T-helper 17 cell (primary cell): ENCODE measurements at places on chromosomes 2 and 18.

DNA sequence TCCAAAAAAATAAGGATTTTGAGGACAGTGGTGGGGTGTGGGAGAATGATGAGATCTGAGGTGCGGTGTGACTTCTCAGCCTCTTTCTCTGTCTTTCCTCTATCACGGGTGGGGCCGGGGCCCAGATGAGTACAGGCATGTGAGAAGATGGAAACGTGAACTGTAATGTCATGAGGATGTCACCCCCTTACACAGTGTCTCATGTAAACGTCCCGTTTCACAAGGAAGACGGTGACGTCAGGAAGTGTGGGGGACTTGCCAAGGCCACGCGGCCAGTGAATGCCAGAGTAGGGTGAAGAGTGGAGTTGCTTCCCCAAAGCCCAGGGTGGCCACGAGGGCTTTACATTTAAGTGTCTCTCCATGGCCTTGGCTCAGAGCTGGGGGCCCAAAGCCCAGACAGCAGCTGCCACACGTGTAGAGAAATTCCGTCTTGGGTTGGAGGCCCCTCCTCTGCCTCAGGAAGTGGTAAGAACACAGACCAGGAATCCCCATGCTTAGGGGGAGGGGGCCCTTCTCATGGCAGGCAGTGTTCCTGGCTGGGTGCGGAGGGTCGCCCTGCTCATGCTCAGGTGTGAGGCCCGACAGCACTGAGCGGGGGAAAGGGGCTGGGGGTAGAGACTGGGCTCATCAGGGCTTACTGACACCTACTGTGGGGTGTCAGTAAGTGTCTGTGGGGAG is 80.9 kb upstream of the SMAD7 start:
- no peak for DNase-seq

GRCh38 chr2:99473518-99474083 is 16.2 kb downstream of the REV1 start:
- DNase-seq: no peak

DNA sequence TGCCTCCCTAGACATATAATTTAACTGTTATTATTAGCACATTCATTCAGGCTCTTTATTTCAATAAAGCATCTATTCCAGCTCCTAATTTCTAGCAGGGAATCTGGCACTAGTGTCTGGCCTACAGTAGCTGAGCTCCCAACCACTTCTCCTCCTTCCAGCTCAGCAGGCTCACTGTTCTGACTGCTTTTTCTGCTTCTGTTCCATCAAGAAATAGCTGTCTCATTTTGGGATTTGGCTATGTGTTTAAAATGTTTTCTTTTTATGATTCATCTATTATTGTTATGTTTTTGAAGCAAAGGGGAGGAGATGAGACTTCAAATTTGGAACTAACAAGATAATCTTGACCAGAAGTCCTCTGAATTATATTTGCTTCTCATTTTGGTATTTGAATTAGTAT is 172.7 kb upstream of the SMAD7 start:
- DNase-seq: no peak

DNA sequence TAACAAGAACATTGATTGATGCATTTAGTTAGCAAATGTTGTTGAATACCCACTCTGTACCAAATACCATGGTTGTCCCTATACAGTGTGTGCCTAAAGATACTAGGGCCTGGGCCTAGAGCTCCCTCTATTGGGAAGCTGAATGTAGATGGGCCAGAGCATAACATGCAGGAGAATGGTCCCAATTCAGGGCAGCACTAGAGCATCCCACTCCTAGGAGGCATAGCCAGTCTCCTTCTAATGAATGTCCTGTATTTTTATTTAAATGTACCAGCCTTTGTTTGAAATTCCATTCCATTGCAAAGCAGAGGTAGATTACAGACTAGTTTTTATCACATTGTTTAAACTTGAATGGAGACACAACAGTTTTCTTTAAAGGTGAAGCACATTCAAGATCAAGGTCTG is 90.6 kb downstream of the FEZ2 start:
- no peak for DNase-seq

- DNase-seq: no peak
Observed at GRCh38 chr2:86400321-86400720, 40.9 kb upstream of the KDM3A start.

- DNase-seq: no peak
Observed at GRCh38 chr18:45793264-45793965, 32.1 kb upstream of the SIGLEC15 start.

DNA sequence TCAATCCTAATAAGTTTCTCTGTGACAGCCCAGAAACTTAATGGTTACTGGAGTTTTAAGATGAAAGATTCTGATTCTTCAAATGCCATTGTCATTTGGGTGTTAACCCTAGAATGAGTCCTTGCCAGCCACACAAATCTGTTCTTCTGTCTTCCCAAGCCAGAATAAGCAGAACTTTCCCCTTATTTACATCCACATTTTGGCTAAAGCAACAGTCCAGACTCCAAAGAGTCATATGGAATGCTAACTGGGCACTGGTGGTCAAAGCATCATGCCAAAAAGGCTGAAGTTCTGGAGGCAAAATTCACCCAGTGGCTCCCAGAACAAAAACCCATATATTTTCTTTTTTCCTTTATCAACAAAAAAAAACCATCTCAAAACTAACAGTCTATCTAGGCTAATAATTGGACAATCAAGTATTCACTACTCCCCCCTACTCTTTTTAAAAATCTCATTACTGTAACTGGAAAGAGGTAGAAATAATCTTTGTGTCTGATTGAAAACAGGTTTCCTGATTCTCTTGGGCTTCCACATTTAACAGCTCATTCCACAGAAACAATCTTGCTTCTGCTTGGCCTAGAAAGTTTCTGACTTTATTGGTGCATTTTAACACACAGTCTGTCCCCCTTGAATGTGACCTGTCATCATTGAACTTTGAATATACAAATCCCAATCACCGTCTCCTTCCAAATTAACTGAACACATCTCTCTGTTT is 89.6 kb upstream of the SETBP1 start:
- DNase-seq: no peak

GRCh38 chr18:11004951-11005350 is 144.4 kb downstream of the PIEZO2 start:
- no peak for DNase-seq

DNA sequence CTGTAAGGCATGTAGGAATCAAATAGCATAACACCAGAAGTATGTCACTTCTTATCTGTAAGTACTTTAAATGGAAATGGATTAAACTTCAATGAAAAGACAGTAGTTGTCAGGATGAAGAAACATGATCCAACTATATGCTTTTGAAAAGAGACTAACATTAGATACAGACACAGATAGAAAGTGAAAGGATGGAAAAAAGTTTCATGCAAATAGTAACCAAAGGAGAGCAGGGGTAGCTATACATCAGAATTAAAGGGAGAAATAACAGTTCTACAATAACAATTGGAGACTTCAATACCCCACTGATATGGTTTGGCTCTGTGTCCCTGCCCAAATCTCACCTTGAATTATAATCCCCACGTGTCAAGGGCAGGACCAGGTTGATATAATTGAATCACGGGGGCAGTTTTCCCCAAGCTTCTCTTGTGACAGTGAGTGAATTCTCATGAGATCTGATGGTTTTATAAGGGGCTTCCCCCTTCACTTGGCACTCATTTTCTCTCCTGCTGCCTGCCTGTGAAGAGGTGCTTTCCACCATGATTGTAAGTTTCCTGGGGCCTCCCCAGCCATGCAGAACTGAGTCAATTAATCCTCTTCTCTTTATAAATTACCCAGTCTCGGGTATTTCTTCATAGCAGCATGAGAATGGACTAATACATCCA is 205.4 kb upstream of the CDH2 start:
- no peak for DNase-seq

DNA sequence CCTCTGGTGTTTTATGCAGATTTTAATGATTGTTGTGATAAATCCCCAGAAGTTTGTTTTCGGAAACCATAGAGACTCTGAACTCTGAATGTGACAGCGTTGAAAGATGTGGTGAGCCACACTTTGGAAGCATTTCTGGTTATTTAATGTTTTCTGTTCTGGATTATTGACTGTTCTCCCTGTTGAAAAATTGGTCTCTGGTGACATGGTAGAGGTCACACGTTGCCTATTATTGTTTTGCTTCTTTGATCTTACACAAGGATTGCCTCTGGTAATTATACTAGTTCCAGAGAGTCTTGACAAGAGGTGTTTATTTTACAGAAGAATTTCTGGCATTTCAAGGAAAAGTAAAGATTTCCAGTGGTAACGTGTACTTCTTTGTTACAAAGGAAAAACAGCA is 127.1 kb downstream of the GREB1L start:
- no peak for DNase-seq

DNA sequence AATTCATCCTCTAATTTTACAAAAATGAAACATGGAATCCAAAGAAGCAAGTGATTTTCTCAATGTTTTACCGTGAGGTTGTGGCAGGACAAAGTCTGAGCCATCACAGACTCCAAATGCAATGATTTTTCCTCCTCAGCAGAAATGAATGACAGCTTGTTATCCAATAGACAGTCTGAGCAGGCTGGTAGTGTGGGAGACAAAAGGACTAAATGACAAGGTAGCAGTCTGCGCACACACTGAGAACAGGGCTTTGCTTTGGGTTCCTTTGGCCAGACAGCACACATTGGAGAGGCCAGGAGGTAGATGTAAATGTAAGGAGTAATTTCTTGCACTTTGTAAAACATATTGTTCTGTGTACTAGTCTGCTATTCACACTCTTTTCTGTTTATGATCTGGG is 50.3 kb upstream of the RGPD4 start:
- no peak for DNase-seq

GRCh38 chr2:58928391-58928790 is 687.3 kb upstream of the FANCL start:
- no peak for DNase-seq

DNA sequence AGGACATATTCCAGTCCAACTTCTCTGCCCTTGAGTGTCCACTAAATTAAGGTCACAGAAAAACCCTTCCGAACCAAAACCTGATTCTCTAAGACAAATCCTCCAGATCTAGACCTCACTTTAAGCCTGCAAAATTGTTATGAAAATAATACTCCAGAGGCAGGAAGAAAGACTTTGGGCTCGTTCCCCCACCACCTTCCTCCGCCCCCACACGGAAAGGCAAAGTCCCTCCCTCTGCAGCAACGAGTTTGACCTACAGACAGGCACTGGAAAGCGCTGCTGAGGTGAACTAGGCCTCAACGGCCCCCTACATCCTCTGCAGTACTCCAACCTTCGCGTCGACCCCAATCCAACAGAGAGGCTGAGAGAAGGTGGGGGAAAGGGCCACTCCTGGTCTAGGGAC is 808 bp downstream of the ATP5MC3 start:
- DNase-seq: peak; percentile 27

DNA sequence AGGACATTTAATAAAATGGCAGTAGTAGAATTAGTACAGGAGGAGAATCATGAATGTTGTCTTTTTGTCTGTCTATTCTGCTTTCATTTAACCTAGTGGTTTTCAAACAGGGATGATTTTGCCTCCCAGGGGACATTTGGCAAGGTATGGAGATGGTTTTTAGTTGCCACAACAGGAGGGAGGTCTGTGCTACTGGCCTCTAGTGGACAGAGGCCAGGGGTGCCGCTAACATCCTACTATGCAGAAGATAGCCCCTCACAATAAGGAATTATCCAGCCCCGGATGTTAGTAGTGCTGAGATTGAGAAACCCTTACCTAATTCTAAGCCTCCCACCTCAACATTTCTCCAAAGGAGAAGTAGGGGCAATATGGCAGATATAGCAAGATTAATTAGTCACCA is 18.3 kb downstream of the FASTKD2 start:
- DNase-seq: no peak

- DNase-seq: no peak
Observed at GRCh38 chr18:22344908-22345670, 72.6 kb downstream of the CTAGE1 start.

- DNase-seq: no peak
Observed at GRCh38 chr18:35998967-35999366, 26.5 kb downstream of the RMP24 start.

DNA sequence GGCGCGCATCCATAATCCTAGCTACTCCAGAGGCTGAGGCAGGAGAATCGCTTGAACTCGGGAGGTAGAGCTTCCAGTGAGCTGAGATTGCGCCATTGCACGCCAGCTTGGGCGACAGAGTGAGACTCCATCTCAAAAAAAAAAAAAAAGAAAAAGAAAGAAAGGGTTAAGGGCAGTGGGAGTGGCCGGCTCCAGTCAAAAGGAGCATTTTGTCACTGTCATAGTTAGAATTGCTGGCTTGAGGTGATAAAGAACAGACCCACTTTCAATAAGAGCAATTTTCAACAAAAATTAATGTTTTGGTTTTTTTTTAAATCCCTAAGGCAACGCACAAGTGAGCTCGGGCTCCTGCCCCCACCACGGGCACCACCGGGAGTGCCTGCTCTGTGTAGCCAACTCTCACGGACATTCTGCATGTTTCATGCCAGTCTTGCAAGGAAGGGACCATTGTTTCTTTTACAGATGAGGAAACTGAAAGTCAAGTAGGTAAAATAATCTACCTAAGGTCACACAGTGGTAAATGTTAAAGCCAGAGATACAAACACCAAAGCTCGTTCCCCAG is 8.5 kb downstream of the CIB4 start:
- DNase-seq: no peak

- DNase-seq: no peak
Observed at GRCh38 chr2:231642631-231643494, 50.2 kb downstream of the TEX44 start.

DNA sequence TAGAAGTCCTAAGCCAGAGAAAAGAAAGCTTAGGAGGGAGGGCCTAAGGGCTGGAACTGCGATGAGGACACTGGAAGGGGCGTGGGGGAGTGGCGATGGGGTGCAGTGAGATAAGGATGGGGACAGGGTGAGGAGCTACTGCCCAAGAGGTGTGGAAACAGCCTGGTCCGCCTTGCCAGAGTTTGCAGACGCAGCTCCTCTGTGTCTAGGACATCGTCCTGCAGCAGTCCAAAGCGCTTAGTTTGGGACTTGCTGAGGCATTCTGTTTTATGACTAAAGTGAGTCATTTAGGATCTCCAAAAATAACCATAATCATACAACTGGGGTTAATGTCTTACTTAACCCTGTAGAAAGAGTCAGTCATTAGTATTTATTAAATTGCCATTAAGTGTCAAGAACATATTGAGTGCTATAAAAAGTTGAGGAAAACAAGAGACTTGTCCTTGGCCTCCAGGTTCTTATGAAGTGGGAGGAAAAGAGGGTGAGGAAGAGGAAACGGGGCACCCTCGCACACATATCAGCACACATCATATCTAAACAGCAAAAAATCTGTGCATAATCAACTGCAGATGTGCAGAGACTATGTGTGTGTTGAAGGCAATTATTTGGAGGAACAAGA is 74.8 kb downstream of the CDK15 start:
- DNase-seq: no peak

DNA sequence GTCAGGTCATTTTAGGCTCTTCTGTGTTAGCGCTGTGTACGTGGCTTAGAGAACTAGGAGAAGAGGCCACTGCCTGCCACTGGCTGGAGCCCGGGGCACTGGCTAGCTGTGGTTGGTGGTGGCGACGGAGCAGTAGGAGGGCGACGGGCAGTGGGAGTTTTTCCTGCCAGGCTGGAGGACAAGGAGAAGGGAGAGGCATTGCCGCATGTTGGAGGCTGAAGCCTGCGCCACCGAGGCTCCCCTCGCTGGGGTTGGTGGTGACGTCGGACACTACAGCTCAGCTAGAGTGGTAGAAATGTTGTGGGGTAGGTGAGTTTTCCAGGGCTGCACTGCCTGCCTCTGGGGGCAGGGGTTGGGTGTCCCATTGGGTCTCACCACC is 41.7 kb upstream of the IMP4 start:
- no peak for DNase-seq

GRCh38 chr2:88136817-88137216 is 9.0 kb upstream of the FABP1 start:
- DNase-seq: no peak
